ENCODE measurements at places on chromosomes 3 and 15.

GRCh38 chr15:63166219-63166618, 8.9 kb upstream of the RPS27L start:
- DNase-seq: no peak

DNA sequence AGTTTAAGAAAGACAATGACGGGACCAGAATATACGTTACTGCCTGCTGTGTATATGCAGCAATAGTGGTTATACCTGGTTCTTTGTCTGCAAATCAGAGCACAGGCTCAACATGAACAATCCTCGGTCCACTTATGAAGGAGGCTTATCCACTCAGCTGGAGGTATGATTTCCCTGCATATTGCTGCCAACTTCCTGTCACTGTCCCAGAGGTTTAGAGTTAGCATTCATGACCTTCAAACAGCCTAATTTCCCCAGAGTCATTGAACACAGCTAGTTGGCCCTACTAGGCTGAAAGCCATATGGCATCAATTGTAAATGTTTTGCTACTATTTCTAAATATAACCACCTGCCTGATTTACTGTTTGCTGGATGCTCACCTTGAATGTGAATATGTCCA, 224.9 kb upstream of the ZNF717 start:
- DNase-seq: no peak

GRCh38 chr15:51348688-51349087, 7.2 kb downstream of the GLDN start:
- no peak for DNase-seq

DNA sequence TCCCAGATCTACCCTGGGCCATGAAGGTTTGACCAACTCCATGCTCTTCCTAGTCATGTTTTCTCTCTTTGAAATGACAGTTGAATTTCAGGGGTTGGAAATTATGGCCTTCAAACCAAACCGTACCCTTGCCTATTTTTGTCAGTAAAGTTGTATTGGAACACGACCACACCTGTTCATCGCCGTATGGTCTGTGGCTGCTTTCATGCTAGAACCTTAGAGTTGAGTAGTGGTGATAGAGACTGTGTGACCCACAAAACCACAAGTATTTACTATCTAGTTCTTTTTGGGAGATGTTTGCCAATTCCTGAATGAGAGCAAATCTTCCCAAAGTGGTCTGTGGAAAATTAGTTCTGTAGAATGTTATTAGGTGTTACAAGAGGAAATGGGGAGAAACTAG, 24.0 kb upstream of the STARD5 start:
- DNase-seq: no peak

GRCh38 chr3:141686466-141687291, 51.4 kb upstream of the RNF7 start:
- peak; percentile 80 for DNase-seq

DNA sequence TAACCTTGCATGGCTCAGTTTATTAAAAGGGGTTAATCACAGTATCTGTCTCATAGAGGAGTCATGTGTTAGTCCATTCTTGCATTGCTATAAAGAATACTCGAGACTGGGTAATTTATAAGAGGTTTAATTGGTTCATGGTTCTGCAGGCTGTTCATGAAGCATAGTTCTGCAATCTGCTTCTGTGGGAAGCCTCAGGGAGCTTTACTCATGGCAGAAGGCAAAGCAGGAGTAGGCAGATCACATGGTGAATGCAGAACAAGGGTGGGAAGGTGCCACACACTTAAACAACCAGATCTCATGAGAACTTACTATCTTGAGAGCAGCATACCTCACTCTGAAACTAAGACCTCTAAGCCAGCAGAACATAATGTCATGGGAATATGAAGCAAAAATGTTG, 42.2 kb upstream of the PTX3 start:
- DNase-seq: no peak

- DNase-seq: no peak
Observed at GRCh38 chr3:126870608-126871210, 112.2 kb upstream of the PLXNA1 start.

- no peak for DNase-seq
Observed at GRCh38 chr3:179474480-179474879, 23.2 kb upstream of the GNB4 start.

DNA sequence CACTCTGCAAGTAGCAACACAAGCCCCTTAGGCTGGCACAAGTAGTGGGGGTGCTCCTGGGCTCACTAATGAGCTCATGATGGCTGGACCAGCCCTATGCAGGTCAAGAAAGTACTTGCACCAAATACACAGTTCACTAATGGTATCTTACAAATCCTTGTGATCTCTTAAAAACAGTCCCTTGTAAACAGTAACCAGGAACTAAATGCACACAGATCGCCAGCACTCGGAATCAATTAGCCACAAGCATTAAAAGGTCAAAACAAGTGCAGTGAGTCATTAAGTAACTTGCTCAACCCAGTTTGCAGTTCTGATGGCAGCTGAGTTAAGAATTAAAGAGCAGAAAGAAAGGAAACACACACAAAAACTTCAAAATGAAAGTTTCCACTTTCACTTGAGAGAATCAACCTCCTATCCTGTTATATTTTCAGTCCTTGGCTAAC, 43.2 kb downstream of the ARHGEF3 start:
- peak; percentile 51 for DNase-seq

- no peak for DNase-seq
Observed at GRCh38 chr3:185925353-185925752, 12.5 kb downstream of the TRA2B start.

- no peak for DNase-seq
Observed at GRCh38 chr3:170497207-170498095, 78.8 kb downstream of the CLDN11 start.

DNA sequence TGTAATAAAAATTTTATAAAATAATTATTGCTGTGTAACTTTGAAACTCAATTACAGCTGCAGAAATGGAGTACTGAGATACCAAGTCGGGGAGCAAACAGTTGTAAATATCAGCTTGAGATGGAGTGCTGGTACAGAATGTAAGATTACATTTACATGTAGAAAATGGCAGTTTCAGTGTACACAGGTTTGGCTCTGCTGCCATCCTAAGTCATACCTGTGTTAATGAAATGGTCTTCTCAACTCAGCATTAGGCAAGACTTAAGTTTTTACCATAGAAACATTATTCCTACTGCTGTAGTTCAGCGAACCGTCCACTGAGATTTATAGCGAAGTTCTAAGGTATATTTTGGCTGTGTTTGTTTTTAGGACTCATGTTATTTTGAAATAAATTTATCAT, 110.1 kb upstream of the TBL1XR1 start:
- no peak for DNase-seq

DNA sequence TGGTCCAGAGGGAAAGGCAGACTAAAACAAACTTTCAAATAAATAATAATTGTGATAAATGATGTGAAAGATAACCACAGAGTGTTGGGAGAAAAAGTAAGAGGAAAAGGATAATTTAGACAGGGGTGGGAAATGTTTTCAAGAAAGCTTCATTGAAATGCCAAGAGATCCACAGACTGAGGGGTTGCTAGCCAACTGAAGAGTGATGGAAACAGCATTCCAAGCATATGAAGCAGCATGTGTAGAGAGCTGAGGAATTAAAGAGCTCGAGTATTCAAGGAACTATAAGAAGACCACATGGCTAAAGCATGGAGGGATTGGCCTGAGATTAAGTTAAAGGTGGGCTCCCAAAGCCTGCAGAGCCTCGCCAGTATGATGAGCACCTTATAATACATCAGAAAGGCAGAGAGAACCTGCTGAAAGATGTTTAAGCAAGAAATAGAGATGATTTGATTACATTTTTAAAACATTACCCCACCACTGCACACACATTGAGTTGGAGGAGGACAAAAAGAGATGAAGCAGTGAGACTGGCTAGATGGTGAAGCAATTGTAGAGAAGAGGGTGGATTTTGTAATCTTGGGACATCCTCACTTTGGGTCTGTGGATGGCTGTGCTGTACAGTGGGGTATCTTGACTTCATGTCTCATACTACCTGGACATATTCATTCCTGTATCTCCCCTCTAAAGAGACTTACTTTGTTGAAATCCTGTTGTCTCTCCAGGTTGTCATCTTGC, 100.8 kb downstream of the STAC start:
- no peak for DNase-seq

DNA sequence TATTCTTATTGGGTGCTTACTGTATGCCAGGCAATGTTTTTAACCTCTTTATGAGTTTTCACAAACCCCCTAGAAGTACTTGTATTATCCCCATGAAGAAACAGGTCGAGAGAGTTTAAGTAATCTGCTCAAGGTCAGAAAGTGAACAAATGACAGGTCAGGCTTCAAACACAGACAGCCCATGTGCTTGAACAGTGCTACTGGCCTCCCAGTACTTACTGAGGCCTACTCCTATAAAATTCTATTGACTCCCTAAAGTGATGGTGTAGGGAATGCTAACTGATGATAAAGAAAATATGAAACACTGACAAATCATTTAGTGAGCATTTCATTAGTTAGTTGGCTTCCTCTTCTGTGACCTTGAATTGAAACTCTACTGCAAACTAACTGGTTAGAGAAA, 4.2 kb upstream of the CNBP start:
- DNase-seq: no peak

DNA sequence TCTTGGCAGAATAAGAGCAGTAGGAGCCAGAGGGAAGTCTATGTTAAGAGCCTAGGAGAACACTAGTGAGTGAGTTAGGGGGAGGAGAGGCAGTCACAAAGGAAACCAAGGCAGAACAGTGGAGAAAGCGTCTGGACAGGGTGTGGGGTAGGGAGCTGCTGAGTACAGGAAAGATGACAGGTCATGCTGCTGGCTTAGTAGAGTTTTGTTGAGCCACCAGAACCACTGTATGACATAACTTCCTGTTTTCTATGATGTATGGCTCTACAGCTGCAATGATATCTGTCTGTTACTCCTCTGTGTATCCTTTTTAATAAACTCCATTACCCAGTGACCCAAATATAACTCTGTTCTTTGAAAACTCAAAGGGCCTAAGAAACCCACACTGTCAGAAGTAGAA, 10.6 kb upstream of the STT3B start:
- no peak for DNase-seq

- DNase-seq: no peak
Observed at GRCh38 chr3:64343689-64344430, 118.6 kb upstream of the PRICKLE2 start.

GRCh38 chr3:58202917-58203360, 7.8 kb downstream of the DNASE1L3 start:
- DNase-seq: no peak

- no peak for DNase-seq
Observed at GRCh38 chr15:101379647-101380046, 84.6 kb upstream of the SNRPA1 start.
